Activated B cell treated with CpG ODN at 0.5 μM for 24 hours (primary cell): ENCODE measurements at places on chromosomes 5 and 9.

GRCh38 chr5:134427540-134428041 lies 15.9 kb upstream of the CDKN2AIPNL start:
- DNase-seq, result no peak
- H3K27me3 ChIP-seq, result no peaks in the 10 kb centered on the region
- no peaks in the 10 kb centered on the region for H3K36me3 ChIP-seq
- no peak overlapping the region for H3K4me3 ChIP-seq
- H3K27ac ChIP-seq, result no peak overlapping the region
- H3K4me1 ChIP-seq, result no peaks in the 10 kb centered on the region

GRCh38 chr9:22682961-22683699 lies 236.5 kb downstream of the DMRTA1 start:
- no peak overlapping the region for H3K27ac ChIP-seq
- no peaks in the 10 kb centered on the region for H3K4me1 ChIP-seq
- no peaks in the 10 kb centered on the region for H3K27me3 ChIP-seq
- H3K4me3 ChIP-seq, result no peak overlapping the region
- DNase-seq, result no peak

DNA sequence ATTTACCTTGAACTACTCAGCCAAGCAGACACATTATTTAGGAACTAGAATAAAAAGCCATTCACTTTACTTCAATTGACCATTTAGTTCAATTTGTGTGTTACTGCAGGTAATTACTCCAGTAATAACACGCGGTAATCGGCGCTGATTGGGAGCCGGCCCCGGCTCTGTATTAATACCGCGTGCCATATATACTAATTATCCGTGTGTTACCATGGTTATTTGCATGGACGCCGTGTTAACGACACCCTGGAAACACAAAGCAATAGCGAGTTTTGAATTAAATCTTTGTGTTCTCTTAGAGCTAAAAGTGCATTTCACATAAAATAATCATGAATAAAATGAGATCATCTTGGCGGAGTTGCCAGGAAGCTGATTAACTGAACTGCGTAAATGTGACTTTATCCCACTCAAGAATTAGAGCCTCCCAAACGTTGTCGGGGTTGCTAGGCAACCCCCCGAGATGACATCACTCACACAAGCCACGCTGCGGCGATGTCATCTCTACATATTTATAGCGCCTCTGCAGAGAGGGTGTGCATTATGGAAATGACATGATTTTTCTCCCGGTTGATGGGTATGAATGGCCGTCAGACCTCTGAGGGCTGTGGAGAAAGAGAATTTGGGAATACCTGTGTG lies 41.4 kb upstream of the RNU6ATAC start:
- DNase-seq, result no peak
- H3K4me1 ChIP-seq, result peaks cover 5% of the 10 kb centered on the region
- H3K27ac ChIP-seq, result no peak overlapping the region

- no peak overlapping the region for H3K4me3 ChIP-seq
- H3K4me1 ChIP-seq, result peaks cover 66% of the 10 kb centered on the region
- DNase-seq, result no peak
- no peaks in the 10 kb centered on the region for H3K36me3 ChIP-seq
- peak overlapping the region; percentile 80 for H3K27ac ChIP-seq
Measured at GRCh38 chr5:173743641-173744343, 127.3 kb upstream of the BOD1 start.

GRCh38 chr9:98951967-98952366 lies 8.3 kb downstream of the COL15A1 start:
- H3K27ac ChIP-seq, result no peak overlapping the region
- no peaks in the 10 kb centered on the region for H3K4me1 ChIP-seq
- H3K4me3 ChIP-seq, result no peak overlapping the region
- H3K36me3 ChIP-seq, result no peaks in the 10 kb centered on the region
- peaks cover 29% of the 10 kb centered on the region for H3K27me3 ChIP-seq

- no peak for DNase-seq
- no peak overlapping the region for H3K4me3 ChIP-seq
- H3K4me1 ChIP-seq, result no peaks in the 10 kb centered on the region
- H3K27me3 ChIP-seq, result no peaks in the 10 kb centered on the region
- H3K36me3 ChIP-seq, result no peaks in the 10 kb centered on the region
Measured at GRCh38 chr5:165569551-165569950, 2064.1 kb downstream of the MAT2B start.
